Kidney capillary endothelial cell (primary cell): ENCODE measurements at places on chromosomes 5 and 9.

GRCh38 chr5:172496671-172497371 lies 42.5 kb upstream of the SH3PXD2B start:
- DNase-seq = no peak

- no peak for DNase-seq
Measured at GRCh38 chr5:157518963-157519362, 56.6 kb downstream of the ADAM19 start.

GRCh38 chr9:113521693-113522255 lies 58.2 kb downstream of the RGS3 start:
- no peak for DNase-seq

- DNase-seq = no peak
Measured at GRCh38 chr9:71678999-71679398, 89.3 kb downstream of the CEMIP2 start.

DNA sequence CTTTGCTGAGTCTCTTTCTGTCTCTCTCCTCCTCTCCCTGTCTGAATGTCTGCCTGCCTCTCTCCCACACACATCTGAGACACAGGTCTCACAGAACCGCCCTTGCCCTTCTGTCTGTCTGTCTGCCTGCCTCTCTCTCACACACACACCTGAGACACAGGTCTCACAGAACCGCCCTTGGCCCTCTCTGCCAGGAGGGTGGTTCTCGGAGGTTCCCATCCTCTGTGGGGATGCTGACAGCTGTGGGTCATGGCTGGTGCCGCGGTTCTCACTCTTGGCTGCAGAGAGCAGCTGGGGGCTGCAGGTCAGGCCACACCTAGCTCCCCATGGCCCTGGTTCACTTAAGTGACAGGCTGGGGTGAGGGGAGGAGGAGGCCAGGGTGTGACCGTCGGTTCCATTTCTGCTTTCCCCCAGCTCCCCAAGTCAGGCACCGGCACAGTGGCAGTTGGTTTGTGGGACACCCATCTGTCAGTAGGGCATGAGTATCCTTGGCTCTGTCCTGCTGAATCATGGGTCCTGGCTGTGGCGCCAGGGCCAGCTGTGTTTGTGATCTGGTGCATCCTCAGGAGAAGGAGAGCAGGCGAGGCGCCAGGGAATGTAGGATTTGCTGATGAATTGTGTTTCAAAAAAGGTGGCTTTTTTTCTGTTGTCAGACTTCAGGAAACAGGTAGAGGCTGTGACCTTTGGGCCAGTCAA lies 42.3 kb upstream of the CLPTM1L start:
- DNase-seq = no peak

DNA sequence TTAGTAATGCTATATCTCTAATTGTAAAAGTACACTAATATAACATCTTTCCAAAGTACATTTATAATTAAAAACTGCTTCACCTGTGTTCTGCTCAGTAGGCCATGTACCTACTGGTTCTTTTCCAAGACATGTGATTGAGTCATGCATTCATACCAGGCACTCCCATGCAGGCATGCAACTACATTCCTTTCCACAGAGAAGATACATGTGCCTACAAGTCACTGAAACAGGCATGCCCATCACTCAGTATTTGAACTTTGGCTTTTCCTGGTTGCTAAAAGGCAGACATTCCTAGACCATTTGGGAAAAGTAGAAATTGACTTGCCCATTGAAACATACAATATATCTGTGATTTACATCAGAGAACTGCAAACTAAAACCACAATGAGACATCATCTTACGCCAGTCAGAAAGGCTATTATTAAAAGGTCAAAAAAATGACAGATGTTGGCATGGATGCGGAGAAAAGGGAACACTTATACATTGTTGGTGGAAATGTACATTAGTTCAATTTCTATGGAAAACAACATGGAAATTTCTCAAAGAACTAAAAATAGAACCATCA lies 148.3 kb upstream of the MOCS2 start:
- DNase-seq = no peak

GRCh38 chr9:34326690-34327089 lies 2.4 kb downstream of the KIF24 start:
- no peak for DNase-seq
